ENCODE measurements at places on chromosomes 1 and 21.

- no peak for DNase-seq
Observed at GRCh38 chr1:6935361-6935883, 150.2 kb downstream of the CAMTA1 start.

- DNase-seq, result no peak
Observed at GRCh38 chr1:10178597-10179405, 31.6 kb upstream of the KIF1B start.

- DNase-seq, result no peak
Observed at GRCh38 chr1:111776391-111776790, 20.7 kb downstream of the DDX20 start.

- DNase-seq, result no peak
Observed at GRCh38 chr1:231099996-231100767, 60.1 kb upstream of the FAM89A start.

Data from HT-29 (cell line).